CD4-positive, CD25-positive, alpha-beta regulatory T cell (primary cell): ENCODE measurements at places on chromosomes 2 and 18. TPM values are rescaled to one million over a fixed set of nuclear protein-coding genes. Genes with fewer than 3 reads are reported as not detected.

The TSGA10 gene
- 17.2 TPM for polyA plus RNA-seq

The GRB14 gene
- polyA plus RNA-seq, result not detected

GRCh38 chr2:5697562-5697961 lies 5.4 kb downstream of the SOX11 start:
- DNase-seq, result no peak
- peaks cover 12% of the 10 kb centered on the region for H3K27me3 ChIP-seq
- no peaks in the 10 kb centered on the region for H3K36me3 ChIP-seq
- no peak overlapping the region for H3K27ac ChIP-seq
- no peak overlapping the region for H3K4me3 ChIP-seq

- no peak for DNase-seq
- peaks cover 10% of the 10 kb centered on the region for H3K36me3 ChIP-seq
- no peak overlapping the region for H3K4me3 ChIP-seq
- no peaks in the 10 kb centered on the region for H3K27me3 ChIP-seq
These were observed 28.5 kb downstream of the SLC66A2 start for GRCh38 chr18:79922971-79923411.

DNA sequence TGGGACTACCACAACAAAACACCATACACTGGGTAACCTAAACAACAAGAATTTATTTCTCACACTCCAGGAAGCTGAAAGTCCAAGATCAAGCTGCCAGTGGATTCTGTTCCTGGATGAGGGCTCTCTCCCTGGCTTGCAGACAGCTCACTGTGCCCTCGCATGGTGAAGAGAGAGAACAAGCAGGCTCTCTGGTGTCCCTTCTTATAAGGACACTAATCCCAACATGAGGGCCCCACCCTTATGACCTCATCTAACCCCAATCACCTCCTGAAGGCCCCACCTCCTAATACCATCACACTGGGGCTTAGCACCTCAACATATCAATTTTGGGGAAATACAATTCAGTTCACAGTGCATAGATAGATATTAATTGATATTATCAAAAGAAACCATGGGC lies 83.5 kb downstream of the BIN1 start:
- H3K36me3 ChIP-seq, result no peaks in the 10 kb centered on the region
- peaks cover 11% of the 10 kb centered on the region for H3K4me1 ChIP-seq
- no peak overlapping the region for H3K27ac ChIP-seq
- no peak overlapping the region for H3K4me3 ChIP-seq
- DNase-seq, result no peak

GRCh38 chr2:17857021-17857420 lies 21.4 kb upstream of the KCNS3 start:
- H3K4me3 ChIP-seq, result no peak overlapping the region
- no peak overlapping the region for H3K27ac ChIP-seq
- peaks cover 7% of the 10 kb centered on the region for H3K27me3 ChIP-seq
- no peaks in the 10 kb centered on the region for H3K4me1 ChIP-seq
